ENCODE measurements at places on chromosomes 4 and X.

GRCh38 chrX:118355225-118355920 is 9.5 kb downstream of the WDR44 start:
- DNase-seq: no peak

GRCh38 chr4:135485371-135485770 is 1283.8 kb upstream of the PABPC4L start:
- DNase-seq: no peak

DNA sequence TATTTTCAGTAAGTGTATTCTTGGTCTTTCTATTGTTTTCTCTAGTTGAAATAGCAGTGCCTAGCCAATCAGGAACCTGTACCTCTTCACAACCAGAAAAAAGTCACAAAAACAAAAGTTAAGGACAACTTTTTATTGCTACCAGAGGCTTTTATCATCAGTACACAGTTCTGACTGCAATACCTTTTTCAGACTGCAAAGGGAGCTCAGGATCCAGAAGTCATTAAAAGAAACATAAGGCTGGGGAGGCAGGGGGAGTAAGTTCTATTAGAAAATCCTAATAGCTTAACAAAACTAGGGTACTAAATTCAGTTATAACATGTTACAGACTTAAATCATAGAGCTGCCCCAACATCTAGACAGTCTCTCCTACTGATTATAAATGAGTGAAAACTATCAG is 28.8 kb downstream of the CCNI start:
- DNase-seq: no peak

DNA sequence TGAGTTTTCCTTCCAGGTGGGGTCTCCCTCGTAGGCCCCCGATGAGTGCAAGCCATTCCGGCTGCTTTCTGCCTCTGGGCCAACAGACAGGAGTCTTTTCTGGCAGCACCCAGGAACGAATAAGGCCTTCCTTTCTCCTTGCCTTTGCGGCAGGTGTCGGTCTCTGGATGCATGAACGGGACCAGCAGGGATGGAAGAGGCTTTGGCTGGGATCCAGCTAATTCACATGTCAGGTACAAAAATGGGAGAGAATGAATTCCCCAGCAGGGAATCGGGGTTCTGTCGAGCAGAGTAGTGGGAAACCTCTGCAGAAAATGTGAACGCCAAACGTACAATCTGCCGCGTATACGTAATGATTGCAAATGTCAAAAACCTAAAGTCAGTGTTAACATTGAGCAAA is 146.1 kb upstream of the TBL1X start:
- DNase-seq: no peak

DNA sequence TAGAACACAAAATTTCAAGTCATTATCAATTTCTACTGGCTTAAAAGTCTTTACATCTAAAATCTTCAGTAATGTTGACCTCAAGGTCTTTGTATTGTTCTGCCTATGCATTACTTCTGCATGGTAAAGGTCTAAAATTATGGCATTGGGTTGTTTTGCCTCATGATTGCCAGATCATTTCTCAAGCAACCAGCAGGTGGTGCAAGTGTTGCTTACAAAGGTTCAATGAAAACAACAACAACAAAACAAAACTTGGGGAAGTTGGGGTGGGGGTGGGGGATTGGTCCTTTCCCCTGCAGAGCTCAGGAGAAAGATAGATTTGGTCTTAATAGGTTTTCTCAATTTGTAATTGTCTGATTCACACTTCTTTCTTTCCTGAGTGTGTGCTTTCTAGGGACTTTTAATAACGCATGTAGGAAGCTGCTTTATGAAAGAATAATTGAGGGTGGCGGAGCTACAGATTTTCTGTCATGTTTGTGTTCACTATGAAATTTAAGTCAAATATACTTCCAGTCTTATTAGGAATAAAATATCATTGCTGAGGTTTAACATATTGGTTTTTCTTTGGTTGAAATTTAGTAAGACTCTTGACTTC is 145.1 kb downstream of the COL4A5 start:
- no peak for DNase-seq

- no peak for DNase-seq
Observed at GRCh38 chrX:154459832-154460231, 1.8 kb downstream of the PLXNA3 start.

GRCh38 chr4:123649250-123649644 is 252.7 kb downstream of the SPRY1 start:
- no peak for DNase-seq

GRCh38 chrX:107691024-107691448 is 62.7 kb downstream of the PRPS1 start:
- DNase-seq: no peak

DNA sequence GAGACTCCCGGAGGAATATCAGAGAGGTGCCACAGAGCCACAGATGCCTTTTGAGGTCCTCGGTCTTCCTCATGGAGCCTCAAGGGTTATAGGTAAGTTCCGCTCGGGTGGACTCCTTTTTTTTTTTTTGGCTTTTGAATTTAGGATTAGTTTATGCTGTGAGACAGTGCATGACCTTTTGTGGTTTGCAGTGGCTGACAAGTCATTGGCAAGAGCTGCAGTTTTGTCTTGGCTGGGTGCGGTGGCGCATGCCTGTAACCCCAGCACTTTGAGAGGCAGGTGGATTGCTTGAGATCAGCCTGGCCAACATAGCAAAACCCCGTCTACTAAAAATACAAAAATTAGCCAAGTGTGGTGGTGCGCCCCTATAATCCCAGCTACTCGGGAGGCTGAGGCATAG is 4.5 kb upstream of the GRSF1 start:
- no peak for DNase-seq

GRCh38 chrX:56802428-56802827 is 73.4 kb downstream of the NBDY start:
- no peak for DNase-seq

- no peak for DNase-seq
Observed at GRCh38 chrX:10893976-10894375, 217.2 kb upstream of the HCCS start.

DNA sequence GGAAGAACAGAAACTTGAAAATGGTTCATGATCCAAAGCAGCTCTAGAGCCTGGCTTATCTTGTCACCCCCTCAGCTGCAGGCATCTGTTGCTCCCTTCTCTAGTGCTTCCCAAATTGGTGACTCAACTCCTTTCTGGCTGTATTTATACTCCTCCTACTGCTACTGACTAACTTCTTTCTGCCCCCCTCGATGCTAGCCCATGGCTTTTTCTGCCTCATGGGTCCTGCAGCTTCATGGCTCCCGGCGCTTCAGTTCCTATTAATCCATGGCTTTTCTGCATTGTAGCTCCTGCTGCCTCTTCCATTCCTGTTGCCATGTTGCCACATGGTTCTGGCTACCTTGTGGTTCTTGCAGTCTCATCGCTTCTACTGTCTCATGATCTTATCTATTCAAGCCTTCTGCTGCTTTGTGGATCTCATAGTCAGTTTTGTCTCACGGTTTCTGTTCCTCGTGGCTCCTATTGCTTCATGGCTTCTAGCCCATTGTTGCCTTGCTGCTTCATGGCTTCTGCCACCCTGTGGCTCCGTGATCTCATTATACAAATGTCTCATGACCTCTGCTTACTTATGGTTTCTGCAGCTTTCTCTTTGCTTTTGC is 48.1 kb downstream of the SMC1A start:
- no peak for DNase-seq

- no peak for DNase-seq
Observed at GRCh38 chr4:89800527-89801103, 36.3 kb downstream of the SNCA start.

- peak; percentile 85 for DNase-seq
Observed at GRCh38 chr4:40149960-40150385, 46.9 kb upstream of the RHOH start.

DNA sequence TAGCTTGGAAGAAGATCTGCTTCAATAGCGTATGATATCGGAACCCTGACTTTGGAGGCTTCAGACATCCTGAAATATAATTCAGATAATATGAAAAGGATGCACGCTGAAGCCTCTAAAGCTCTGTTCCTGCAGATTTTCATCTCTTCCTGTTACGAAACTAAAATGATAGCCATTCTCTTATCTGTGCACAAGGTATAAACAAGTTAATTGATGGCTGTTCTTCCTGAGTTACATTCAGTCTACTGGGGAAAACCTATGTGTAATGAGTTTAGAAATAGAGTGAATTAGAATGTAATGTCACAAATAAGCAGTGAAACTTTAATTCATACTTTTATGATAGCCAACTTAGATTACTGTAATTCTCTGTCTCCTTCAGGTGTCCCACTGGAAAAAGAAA is 36.8 kb upstream of the AGA start:
- no peak for DNase-seq

DNA sequence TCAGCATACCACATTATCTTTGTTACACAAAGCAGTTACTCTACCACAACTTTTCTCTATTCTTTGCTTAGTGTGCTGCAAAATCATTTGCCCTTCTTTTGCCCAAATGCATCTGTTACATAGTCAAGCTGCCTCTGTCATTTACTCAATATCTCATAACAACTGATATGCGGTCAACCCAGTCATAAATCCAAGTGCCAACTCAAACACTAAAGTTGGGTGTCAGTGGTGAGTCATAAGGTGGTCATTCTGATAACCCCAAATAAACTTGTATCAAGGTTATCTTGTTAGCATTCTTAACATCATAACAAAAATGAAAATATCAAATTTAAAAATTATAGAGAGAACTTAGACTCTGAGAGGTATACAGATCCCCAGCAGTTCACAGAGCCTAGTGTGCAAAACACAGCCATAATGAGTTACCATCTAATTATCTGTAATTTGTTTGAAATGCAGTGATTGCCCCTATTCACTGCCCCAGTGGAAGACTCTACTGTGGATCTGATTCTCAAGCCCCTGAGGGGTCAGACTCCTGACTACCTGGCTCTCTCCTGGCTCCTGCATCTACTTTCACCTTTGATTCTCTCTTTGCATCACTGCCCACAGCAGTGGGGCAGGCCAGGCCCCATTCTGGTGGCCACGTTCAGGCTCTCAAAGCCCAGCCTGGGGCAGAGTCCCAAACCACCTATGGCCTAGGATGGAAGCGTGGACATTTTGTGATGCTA is 29.2 kb downstream of the TBC1D9 start:
- no peak for DNase-seq

- DNase-seq: no peak
Observed at GRCh38 chrX:109826954-109827708, 94.1 kb upstream of the ACSL4 start.

GRCh38 chr4:55435141-55435841 is 39.5 kb downstream of the TMEM165 start:
- DNase-seq: peak; percentile 9

GRCh38 chrX:70169281-70169680 is 8.0 kb upstream of the DGAT2L6 start:
- no peak for DNase-seq

DNA sequence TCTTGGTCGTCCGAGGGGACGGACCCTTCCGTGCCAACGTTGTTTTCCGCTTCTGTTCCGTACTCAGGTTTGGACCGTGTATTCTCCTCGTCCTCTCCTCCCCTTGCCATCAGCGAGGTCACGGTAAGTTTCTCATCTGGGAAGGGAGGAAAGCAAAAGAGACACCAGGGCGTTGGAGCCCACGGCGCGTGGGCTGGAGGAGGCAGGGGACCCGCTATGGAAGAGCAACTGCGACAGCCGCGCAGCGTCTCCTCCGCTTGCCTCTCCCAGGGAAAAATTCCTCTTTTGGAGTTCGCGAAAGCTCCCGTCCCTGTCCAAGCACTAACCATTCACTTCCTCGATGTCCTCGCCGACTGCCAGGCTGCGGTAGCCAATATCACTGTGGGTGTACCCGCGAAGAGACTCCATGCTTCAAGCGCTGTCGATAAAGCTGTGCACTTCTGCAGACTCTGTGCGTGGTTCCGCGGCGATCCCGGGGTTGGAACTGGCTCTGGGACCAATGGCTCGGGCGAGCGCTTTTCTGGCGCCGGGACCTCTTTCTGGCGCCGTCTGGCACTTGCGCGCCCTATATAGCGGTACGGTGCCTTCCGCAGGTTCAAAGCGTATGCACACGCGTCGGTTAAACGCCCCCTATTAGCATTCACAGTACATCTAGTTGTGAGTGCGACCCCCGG is at the start of gene ESX1:
TSS of gene ESX1 (minus strand) at position 492 of the 674 bp plus-strand sequence. CDS start at position 408, 84 bp downstream.
- DNase-seq: no peak

DNA sequence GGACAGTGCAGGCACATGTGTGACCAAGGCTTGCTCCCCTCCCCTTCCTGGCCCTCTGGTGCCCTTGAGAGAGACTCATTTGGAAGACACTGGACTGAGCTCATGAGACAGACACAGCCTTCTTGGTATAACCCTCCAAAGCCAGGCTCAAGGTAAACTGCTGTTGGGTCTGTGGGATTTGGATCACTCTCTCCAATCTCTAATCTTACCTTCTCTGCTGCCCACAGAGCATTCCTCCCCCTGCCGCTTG is 105.0 kb upstream of the MAMLD1 start:
- no peak for DNase-seq

- no peak for DNase-seq
Observed at GRCh38 chrX:123172869-123173268, 11.2 kb upstream of the GRIA3 start.

GRCh38 chr4:112776535-112776934 is 139.6 kb downstream of the LARP7 start:
- no peak for DNase-seq

GRCh38 chrX:74419864-74420195 is 1.5 kb upstream of the SLC16A2 start:
- DNase-seq: no peak

All from stimulated activated CD4-positive, alpha-beta T cell treated with anti-CD3 and anti-CD28 coated beads, Interleukin-12 subunit alpha, Interleukin-12 subunit beta, amount 100 ng/mL, for 48 hours (primary cell).